ENCODE measurements at places on chromosomes 12 and 14. TPM values are rescaled to one million over a fixed set of nuclear protein-coding genes. Genes with fewer than 3 reads are reported as not detected.

MYO1H gene
- polyA plus RNA-seq = 1.5 TPM

RPGRIP1 gene
- 0.90 TPM for polyA plus RNA-seq

GLIPR1L2 gene
- 0.92 TPM for polyA plus RNA-seq

TDRD9 gene
- 6.1 TPM for polyA plus RNA-seq

MGST1 gene
- polyA plus RNA-seq = 34.8 TPM

RNASE2 gene
- polyA plus RNA-seq = 2.5 TPM

RNF41 gene
- polyA plus RNA-seq = 43.8 TPM

C12orf56 gene
- polyA plus RNA-seq = 1.5 TPM

DNA sequence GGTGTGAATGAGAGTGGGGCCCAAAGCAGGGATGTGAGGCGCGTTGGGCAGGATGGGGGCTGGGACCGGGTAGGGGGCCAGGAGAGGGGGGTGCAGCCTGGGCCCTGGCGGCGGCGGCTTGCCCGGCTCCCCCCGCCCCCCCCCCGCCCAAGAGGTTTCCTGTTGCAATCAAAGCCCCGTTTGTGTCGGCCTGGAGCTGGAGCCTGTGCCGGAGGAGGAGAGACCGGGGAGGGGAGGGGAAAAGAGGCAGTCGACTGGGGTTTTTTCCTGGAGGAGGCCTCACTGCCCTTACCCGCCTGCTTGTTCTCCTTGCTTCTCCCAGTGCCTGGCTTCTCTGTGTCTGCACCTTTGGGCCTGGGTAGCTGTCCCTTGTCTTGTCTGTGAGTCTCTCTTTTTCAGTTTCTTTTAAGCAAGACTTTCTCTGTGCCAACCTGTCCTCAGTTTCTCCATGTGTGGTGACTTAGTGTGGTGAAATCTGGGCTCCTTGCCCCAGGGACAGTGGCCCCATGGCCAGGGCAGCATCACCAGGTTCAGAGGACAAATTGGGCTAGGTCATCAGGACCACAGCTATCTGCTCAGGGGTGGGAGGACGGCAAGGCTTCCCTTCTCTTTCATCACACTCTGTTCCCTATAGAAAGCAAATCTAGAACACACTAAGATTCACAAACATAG is 8.5 kb downstream of the RARG start:
- no peak for DNase-seq

DNA sequence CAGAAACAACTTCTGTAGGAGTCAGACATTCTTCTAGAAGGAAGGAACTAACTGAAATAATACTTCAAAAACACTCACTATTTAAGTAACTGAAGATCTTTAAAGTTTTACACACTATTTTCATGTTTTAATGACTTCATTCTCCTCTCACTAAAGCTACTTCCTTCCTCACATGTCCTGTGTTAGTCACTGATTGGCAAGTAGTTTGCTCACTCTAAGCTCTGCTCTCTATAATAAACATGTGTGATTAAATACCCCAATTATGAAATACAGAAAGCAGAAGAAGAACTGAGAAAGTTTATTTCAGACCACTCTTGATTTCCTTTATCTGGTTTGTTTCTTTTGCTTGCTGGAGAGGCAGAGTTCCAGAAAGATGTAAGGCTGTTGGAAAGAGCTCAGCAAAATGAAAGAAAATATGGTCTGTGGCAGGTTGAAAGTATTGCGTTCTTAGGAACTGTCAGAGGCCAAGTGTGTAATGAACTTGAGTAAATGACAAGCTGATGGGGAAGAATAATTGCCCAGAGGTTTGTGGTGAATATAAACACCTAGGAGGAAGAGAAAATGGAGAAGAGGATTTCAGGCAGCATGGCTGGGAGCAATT is 522.0 kb upstream of the SEL1L start:
- no peak for DNase-seq

- DNase-seq = no peak
Observed at GRCh38 chr12:68378872-68379606, 46.9 kb upstream of the MDM1 start.

- DNase-seq = no peak
Observed at GRCh38 chr14:31952573-31952972, 124.5 kb upstream of the ARHGAP5 start.

DNA sequence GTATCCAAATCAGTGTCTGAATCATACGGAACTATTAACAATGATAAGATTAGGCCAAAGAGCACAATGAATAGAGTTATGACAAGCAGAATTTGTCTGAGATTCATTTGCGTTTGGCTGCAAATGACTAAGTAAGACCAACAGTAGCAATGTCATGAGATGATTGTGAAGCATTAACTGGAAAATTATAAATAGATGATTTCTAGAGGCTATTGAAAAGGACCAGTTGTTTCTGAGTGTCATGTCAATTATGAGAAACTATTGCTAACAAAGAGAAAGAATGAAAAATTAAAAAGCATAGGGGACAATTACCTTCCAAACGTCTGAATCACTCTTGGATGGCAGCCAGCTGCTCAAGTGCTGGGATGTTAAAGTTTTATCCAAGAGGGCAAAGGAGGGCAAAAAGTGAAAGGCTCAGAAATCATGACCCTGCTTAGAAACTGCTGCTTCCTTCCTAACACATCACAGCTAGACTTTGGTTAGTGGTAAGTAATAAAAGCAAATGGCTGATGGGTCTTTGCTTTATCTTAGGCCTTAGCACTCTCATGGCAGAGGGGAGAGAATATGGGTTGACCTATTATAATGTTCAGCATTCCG is 89.0 kb downstream of the AKAP6 start:
- no peak for DNase-seq

GRCh38 chr12:131105736-131106348 is 152.1 kb downstream of the ADGRD1 start:
- DNase-seq = no peak

DNA sequence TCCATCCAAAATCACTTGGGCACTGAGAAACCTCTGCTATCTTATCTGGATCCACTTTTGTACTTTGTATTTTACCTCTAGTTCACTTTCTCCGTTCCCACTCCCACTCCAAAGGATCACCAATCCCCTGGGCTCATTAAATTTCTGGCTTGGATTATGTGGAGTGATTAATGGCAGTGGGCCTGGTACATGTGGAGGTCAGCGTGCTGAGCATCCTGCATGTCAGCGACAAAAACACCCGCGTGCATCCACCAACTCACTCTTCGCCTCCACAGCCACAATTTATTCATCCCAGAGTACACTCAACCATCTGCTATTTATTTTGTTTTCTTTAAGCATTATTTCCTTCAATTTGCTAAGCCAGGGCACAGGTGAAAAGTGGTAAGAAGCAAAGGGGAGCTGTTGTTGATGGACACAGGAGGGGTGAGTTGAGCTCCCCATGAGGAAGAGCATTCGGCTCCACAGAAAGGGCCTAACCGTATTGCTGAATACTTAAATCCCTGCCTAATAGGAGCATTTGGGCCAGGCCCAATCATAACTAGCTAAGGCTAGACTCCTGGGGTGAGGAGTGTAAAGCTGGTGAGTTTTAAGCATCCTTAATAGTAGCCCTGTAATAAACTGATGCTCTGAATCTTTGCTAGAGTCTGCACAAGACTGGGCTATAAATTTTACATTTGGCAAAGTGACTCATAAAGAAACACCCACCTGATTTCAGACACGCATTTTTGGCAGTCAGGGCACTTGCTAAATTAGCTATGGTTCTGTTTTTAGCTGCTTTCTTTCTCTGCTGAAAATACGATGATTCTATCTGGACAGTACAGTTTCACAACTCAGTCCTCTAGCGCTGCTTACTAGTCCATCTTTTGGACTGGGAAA is 137.8 kb downstream of the SLC25A21 start:
- no peak for DNase-seq

DNA sequence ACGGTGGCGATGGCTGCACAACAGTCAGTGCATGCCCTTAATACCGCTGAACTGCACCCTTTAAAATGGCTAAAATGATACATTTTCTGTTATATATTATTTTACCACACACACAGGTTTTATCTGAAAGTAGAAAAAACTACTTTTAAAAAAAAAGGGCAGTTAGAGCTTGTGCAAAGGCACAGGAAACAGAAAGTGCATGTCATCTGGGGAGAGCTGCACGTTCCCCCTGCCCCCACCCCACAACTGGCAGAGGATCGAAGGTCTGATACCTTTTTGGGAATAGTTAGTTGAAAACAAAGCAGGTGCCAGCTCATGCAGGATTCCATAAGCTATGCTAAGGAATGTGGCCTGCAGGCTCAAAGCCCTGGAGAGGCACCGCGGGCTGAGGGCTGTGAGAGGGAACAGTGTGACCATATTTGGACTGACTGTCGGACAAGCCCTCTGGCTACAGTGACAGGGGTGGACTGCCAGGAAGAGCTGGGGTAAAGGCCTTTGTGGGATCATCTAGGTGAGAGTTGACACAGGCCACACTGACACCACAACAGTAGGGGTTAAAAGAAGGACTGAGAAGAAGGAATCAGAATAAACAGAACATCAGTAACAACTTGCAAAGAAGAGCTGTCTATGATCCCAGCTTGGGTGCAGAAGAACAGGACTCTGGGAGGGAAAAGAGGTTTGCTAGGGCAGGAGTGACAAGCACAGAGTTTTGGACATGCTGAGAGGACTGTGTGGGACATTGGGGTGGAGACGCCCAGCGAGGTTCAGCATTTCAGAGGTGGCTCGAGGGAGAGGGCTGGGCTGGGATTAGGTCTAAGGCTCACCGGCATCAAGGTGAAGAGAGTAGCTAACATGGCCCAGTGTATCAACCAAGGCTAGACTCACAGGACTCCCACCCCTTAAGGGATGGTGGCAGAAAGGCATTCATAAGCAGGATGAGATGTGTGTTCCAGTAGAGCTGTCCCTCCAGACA is 54.6 kb downstream of the ACTN1 start:
- no peak for DNase-seq

- no peak for DNase-seq
Observed at GRCh38 chr14:103086771-103087342, 2.8 kb downstream of the LBHD2 start.

- peak; percentile 36 for DNase-seq
Observed at GRCh38 chr12:24173067-24173466, 223.6 kb upstream of the SOX5 start.

GRCh38 chr14:48937541-48938195 is 648.5 kb downstream of the RPS29 start:
- no peak for DNase-seq

GRCh38 chr14:56894591-56894991 is 84.3 kb upstream of the OTX2 start:
- DNase-seq = no peak

DNA sequence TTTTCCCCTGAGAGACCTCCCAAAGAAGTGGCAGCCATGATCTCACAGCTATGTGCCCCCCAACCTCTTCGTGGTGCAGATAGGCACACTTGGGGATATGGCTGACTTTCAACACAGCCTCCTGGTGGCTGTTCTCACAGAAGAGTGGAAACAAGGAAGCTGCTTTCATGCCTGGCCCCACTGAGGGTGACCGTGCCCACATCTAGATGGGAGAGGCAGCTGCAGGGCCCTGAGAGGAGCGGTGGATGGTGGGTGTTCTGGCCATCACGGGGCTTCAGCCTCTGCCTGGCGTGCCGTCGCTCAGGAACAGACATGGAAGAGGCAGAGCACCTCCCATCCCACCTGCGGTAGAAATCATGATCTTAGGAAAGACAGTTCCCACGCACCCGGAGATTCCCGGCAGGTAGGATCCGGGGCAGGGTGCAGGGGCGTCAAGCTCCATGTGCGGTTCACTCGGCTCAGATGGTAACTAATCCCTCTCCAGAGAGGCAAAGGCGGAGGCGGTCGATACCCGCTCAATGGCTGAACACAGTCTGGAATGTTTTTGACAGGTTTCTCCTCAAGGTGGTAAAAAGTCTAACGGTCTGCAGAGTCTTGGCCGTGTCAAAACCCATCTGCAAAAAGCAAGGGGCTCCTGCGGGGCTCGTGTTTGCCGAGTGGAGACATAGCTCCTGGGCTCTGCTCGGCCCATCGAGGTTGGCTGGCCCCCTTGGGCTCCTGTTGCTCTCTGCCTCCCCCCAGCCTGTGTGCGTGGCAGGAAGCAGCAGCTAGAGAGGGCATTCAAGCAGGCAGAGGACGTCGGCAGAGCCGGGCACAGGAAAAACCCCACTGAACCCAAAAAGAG is 225.2 kb upstream of the RTL1 start:
- DNase-seq = no peak

- no peak for DNase-seq
Observed at GRCh38 chr12:31485571-31485970, 105.4 kb downstream of the DENND5B start.

DNA sequence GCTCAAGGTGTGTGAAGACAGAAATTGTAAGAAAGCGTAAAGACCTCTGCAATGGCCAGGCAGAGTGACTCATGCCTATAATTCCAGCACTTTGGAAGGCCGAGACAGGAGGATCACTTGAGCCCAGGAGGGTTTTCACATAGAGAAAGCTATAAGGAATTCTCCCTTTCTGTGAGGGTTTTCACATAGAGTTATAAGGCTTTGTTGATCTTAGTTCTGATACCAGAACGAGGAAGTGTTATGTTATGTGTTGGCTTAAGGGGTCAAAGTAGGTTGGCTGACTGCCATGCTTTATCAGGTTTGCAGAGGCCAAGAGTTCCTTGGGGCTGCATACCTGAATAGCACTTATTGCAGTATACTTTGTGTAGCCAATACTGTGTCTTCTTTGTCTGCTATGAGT is 139.1 kb downstream of the ERC1 start:
- peak; percentile 15 for DNase-seq

DNA sequence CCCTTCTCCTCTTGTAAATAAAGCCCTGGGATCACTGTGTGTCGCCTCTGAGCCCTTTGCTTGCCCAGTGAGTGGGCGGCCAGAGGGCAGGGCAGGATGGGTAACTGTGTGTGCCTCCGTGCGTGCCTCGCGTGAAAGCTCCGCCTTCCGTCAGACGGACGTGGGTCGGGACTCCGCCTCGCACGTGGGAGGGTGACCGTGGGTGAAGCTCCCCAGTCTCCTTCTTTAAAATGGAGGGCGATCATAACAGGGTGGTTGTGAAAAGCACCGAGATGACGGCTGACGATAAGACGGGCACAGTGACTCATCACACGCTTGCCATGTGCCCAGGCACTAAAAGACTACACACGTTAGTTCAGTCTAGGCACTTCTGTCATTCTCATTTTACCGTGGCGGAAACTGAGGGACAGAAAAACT is 9.2 kb downstream of the PHB2 start:
- DNase-seq = no peak

GRCh38 chr14:67833403-67833802 is 13.8 kb downstream of the RAD51B start:
- DNase-seq = no peak

GRCh38 chr12:103773109-103773910 is 67.7 kb downstream of the NT5DC3 start:
- peak; percentile 35 for DNase-seq

DNA sequence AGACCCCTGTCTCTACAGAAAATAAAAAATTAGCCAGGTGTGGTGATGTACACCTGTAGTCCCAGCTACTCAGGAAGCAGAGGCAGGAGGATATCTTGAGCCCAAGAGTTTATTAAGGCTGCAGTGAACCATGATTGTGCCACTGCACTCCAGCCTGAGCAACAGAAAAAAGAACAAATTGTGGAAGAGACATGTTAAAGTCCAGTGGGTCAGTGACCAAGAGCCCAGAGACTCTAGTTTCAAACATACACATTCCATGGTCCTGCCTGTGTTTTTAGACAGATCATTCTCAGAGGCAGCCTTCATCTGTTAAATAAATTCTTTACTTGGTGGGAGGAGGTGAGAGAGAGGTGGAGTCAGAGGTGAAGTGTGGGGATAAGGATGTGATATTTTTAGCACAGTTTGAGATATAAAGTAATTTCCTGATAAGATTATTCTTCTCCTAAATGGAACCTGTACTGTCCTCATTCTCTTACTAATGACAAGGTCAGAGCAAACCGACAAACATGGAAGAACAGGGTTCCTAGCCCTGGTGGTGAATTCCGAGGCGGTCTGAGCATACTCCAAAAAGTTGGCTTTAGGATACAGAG is 48.7 kb downstream of the RASSF3 start:
- DNase-seq = no peak

All from renal pelvis (tissue), 12 donors.